Bronchial epithelial cell (primary cell): ENCODE measurements at places on chromosomes 2 and 18. TPM values are rescaled to one million over a fixed set of nuclear protein-coding genes. Genes with fewer than 3 reads are reported as not detected.

The TGFA gene
- 85.3 and 111 TPM in 2 replicates for total RNA-seq

The ABCA12 gene
- 7.1 and 23.7 TPM in 2 replicates for total RNA-seq

The TRIM43 gene
- total RNA-seq = under 0.01 TPM in 1 of 2 replicates, not detected in the other

The LRATD1 gene
- total RNA-seq = 23.2 and 27.8 TPM in 2 replicates

The GCG gene
- not detected in 2 replicates for total RNA-seq

The SPDYA gene
- 0.79 and 1.4 TPM in 2 replicates for total RNA-seq

The PROM2 gene
- 10.8 and 41.6 TPM in 2 replicates for total RNA-seq

The COLEC12 gene
- total RNA-seq = under 0.01 and 0.53 TPM in 2 replicates

The ZNF396 gene
- 0.79 and 2.6 TPM in 2 replicates for total RNA-seq

The LONRF2 gene
- total RNA-seq = under 0.01 TPM in 1 of 2 replicates, not detected in the other

- no peak for DNase-seq
Measured at GRCh38 chr2:132252894-132253264, 91.1 kb upstream of the ANKRD30BL start.

DNA sequence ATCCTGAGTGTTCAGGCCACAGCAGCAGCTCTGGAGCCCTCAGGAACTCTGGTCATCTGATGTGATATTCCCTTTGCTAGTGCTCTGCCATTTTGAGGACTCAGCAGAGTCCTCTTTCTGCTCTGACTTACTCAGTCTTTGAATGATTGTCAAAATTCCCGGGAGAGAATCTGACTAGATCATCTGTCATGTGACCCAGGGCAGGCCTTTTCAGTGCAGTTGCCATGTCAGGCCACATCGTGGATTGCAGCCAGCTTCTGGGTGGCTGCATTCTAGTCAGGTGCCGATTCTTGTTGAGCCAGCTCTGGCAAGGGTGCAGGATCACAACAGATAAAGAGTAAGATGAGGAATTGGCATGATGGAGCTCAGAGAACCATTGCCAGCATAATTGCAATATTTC is 795.6 kb downstream of the CPS1 start:
- peak; percentile 33 for DNase-seq

DNA sequence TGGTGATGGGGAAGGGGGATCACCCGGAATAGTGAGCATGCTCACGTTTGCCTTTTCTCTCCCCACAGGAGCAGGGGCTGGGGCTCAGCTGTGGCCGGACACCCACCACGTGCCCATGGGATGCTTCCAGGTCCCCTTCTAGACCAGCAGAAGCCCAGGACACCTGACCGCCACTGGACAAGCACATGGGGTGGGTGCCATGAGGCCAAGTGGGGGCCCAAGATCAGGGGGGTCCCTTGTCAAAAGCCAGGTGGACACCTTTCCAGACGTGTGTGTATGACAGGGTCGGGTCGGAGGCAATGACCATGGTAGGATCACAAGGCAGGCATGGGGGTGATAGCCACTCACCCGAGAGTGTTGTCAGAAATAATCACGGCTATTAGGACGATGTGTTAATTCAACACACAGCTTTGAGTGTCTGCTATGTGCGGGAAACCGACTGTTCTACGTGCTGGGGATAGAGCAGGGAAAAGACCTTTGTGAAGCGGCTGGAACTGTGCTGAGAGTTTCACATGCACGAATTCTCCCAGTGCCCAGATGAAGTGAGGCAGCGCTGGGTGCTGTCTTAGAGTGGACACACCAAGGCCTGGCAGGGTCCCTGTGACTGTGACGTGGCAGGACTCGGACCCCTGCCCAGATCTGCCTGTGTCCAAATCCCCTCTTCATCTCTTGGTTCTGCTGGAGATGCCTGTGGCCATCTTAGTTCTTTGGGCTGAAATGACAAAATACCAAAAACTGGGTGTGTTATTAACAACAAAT is 244.7 kb downstream of the NDUFA10 start:
- no peak for DNase-seq

DNA sequence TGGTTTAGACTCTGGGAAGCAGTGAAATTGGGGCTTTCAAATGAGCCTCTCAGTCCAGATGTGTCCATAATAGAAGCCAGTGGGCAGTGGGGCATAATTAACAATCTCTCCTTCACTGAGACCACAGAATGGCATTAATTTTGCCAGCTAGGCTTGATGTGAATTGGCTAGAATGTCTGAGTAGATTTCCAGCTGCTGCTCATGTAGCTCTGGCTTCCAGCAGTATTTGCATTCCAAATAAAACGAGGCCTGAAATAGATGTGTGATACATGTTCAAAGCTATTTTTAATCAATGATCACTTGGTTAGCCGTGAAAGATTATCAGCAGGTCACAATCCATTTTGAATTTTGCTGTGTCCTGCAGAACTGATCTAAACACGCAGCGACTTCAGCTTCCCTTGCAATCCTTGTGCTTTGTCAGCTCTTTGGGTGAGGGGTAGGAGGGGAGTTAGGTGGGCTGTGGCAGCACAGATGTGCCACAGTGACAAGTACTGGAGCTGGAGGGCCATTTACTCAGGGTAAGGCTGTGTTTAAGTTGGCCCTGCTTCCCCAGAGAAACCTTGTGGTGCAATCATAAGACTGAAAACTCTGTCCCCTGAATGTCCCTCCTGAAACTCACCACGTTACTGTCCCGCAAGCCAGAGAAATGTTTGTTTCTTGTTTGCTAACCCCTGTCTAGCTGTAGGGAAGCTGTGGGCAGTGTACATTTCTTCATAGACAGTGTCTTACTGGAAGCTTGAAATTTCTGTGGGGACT is 56.9 kb upstream of the TMEM178A start:
- DNase-seq = no peak

DNA sequence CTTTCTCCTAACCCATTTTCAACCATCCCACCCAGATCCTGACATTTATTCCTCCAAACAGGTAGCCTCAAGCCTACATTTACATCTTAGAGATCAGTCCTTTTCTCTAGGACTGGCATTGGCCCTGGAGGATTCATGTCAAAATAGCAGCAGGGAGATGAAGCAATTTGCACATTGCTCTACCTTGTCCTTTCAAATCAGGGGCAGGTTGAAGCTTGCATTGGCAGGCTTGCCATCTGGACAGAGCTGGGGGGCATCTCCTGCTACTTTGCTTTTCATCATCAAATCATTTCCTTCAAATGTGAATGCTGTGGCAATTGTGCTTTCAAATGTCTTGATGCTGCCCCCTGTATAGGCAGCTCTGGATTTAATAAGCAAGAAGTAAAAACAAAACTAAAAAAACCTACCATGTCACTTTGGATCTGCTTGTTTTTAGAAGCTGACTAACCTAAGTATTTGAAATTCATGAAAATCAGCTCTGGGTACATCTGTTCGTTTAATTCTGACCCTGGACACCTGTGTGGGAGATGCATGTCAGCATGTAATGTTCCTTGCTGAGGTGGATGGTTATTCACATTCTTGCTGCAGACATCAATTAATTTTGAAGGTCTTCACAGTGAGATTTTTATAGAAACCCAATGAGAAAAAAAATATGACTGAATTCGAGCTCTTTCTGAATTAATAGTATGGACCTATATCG is 47.9 kb downstream of the KIF5C start:
- peak; percentile 77 for DNase-seq

DNA sequence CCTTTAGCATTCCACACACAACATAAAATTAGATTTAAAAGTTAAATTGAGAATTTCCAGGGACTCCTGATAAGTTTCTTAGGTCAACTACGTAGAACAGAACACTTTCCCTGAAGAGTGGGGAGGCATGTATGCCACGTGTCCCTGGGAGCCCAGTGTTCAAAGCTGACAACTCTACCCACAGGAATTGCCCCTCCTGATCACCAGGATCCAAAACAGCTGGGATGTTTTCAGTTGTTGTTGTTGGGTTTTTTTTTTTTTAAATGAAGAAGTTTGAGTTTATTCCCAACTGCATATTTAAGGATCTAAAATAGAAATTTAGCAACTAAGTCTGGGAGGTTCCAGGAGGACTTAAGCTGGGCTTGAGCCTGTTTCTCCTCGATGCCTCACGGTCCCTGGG is 100.5 kb downstream of the TPGS2 start:
- DNase-seq = no peak

- DNase-seq = no peak
Measured at GRCh38 chr18:35087726-35088125, 46.5 kb downstream of the MAPRE2 start.

DNA sequence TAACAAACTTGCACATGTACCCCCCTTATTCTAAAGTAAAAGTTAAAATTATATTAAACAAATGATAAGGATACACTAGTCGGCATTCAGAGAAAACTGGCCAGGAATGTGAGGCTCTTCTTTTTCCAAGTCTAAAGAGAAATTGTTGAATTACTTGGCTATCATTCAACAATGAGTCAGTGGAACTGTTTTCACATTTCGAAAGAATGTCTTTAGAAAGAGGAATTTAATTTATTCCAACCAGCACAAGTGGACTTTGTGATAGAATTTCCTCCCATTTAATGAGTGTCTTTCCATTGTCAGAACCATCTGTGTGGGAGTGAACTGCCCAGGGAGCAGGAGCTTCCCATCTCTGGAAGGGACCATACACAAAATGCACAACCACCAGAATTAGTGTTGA is 792.2 kb downstream of the EPHA4 start:
- DNase-seq = peak; percentile 81
